Right ventricle myocardium inferior (tissue), 1 donor: ENCODE measurements at places on chromosomes 6 and 20.

GRCh38 chr6:14804785-14805210 is 441.1 kb upstream of the JARID2 start:
- peak; percentile 92 for DNase-seq

DNA sequence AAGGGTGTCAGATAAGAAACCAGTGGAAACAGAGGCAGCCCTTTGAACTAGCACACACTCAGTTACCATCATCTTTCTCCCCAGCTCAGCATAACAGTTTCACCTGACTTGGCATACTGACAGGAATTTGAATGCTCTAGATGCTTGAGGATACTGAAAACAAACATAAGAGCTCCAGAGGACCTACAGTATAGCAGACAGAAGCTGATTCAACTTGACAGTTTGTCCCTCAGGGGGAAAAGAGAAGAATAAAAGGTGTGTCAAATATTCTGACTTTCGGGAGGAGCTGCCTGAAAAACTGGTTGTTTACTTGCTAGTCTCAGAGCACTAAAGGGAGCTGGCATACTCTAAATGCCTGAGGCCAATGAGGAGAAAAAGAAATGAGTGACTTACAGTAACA is 35.1 kb downstream of the EYS start:
- DNase-seq, result no peak

DNA sequence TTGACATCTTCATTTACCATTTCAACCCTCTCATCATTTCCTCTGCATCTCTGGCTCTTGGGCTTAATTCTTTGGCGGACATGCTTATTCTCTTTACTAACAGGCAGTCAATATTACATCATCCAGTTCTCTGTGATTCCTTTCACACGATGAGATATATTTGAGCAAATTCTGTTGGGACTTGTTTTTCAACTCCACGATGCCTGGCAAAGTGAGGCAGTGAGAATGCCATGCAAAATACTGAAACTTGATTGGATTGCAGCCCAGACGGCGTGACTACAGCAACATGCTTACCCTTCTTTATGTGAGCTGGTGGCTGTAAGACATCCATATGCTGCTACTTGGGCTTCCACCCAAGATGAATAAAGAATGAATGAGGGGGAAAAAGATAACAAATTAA is 101.7 kb upstream of the SPACA1 start:
- no peak for DNase-seq

GRCh38 chr6:56677559-56677958 is 34.9 kb upstream of the DST start:
- DNase-seq, result no peak

- DNase-seq, result no peak
Measured at GRCh38 chr6:938271-938905, 245.4 kb upstream of the EXOC2 start.

- DNase-seq, result no peak
Measured at GRCh38 chr6:16733085-16733484, 28.2 kb downstream of the ATXN1 start.
